ENCODE measurements at places on chromosomes 5 and 9.

DNA sequence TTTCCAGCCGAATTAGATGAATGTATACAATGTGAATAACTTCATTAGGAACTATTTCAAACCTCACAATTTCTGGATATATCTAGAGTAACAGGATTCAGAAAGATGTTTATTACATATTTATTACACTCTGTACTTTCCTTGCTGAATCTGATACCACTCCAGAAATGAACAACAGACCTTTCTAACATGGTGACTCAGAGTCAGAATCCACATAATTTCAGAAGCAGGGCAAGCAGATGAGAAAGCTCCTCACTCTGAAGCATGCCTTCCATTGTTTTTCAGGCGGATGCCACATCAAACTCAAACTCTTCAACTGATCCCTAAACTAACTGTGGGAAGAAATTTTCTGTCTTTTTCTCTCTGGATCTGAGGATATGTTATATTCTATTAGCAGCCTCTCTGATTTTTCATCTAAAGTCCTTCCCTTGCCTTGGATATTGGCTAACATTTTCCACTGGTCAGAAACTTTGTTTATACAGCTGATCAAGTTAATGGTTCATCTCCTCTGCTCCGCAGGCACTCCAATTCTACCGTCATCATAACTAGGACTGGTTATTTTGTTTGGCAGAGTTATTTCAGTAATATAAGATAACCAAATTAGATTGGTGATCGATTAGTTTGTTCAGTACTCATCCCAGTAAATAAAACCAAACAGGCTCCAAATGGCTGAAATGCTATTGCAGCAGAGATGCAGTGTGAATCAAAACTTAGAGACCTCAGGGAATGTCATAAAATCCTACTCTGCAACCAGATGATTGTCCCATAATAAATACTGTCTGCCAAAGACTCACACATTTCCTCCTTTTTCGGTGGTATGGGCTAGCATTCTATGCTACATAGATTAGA, 556.0 kb downstream of the EBF1 start:
- no peak for DNase-seq

DNA sequence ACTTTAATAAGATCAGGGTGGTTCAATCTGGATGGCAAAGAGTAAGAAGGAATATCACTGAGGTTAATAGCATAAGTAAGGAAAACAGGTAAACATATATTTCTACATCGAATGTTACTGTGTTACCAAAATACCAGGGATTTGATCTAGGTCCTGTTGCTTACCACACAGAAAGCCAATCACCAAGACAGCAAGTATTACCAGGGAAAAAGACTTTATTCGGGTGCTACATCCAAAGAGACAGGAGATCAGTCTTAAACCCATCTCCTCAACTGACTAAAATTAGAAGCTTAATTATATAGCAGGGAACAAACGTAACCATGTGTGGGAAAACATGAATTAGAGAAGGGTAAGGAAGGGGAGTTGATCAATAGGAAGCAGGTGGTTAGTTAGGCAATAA, 500.1 kb downstream of the EFNA5 start:
- no peak for DNase-seq

DNA sequence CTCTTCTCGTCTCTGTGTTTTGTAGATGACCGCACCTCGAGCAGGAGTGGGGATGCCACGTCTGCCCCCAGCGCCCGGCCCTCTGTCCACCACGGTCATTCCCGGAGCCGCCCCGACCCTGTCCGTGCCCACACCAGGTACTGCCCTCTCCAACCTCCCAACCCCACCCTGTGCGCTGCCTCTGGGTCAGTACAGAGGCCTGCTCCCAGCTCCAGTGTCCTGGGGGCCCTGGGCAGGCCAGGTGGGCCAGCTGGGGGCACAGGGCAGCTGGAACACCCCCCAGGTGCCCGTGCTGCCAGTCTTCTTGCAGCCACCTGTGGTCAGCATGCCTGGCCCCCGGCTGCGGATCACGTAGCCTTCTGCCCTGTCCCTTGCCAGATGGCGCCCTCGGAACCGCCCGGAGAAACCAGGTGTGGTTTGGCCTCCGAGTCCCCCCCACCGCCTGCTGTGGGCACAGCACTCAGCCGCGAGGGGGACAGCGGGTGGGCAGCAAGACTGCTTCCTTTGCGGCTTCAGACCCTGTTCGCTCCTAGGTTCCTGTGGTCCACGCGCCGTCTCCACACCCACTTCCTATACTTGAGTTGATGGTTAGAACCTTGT, 133.7 kb downstream of the WNK2 start:
- no peak for DNase-seq

DNA sequence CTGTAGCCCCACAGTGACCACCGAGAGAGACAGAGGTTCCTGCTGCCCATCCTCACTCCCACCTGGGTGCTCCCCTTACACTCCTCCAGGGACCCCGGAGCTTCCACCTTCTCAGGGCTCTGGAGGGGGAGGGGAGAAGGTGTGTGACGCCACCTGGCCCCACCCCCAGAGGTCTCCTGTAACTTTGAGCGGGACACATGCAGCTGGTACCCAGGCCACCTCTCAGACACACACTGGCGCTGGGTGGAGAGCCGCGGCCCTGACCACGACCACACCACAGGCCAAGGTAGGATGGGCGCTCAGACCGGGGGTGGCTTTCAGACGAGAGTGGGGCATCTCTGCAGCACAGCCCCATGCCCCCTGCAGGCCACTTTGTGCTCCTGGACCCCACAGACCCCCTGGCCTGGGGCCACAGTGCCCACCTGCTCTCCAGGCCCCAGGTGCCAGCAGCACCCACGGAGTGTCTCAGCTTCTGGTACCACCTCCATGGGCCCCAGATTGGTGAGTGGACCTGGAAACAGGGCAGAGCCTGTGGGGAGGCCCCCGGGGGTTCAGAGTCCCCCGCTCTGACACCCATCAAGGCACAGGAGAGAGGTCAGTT, 4.5 kb downstream of the MAMDC4 start:
- DNase-seq: no peak

DNA sequence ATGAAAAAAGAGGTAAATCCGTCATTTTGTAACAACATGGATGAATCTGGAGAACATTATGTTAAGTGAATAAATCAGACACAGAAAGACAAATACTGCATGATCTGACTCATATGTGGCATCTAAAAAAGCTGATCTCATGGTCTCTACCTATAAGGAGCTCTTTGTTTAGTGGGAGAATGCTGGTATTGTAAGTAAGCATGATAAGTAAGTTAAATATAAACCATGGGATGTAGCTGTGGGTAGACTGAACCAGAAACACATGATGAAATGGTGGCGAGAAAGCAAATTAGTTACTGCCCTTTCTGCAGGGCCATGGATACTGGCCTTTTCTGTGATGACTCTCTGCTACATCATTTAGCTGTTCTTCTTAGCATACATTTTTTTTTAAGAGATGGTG, 66.4 kb upstream of the RUSC2 start:
- no peak for DNase-seq

GRCh38 chr9:112104401-112104800, 70.7 kb downstream of the SUSD1 start:
- DNase-seq: peak; percentile 7

DNA sequence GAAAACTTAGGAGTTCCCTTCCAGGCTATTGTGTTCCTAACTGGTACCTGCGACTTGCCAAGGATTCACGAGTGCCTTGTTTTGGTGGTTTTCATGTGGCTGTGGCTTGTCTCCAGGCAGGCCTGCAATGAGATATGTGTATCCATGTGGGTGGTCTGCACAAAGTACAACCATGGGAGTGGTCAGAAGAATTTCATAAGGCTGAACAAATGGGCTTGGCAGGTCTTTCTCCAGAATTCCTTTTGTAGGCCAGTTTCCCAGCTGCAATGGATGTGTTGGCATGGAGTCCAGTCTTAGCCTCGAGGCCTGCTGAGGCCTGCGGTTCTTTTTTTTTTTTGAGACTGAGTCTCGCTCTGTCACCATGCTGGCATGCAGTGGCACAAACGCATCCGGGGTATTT, 28.8 kb upstream of the MELK start:
- DNase-seq: no peak

DNA sequence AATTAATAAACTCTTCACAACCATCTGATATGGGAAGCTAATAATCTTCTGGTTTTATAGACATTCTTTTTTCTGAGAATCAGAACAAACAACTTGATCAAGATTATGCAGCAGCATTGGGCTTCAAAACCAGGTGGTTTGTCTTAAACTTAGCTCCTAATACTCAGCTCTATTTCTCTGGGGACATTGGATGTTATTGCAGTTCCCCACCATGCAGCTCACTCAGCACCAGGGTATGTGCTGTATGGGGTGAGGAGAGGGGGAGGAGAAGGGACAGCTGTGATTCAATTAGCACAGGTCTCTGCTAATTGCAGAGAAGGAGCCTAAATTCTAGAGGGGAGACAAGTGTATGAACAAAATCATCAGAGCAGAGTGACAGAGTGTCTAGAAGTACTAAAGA, 210.7 kb upstream of the TNC start:
- DNase-seq: peak; percentile 54

DNA sequence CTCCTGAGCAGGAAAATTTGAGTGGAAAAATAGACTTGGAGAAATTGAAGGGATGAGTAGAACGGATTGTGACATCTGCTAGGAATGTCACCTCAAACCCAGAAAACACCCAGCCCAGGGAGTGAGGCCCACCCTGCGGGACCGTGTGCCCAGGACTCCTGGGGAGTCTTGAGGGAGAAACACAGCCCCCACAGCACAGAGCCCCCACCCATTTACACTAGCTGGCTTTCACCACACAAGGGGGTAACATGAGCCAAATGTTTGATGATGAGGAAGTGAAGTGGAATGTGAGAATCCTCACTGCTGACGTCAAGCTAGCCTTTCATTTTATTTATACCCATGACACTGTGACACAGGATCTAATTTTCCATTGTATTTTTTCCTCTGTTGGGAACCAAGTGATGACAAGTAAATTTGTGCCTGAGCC, 42.8 kb upstream of the PDE8B start:
- DNase-seq: peak; percentile 29

- DNase-seq: no peak
These were observed 13.4 kb upstream of the RNU6ATAC start for GRCh38 chr9:134177624-134178393.

DNA sequence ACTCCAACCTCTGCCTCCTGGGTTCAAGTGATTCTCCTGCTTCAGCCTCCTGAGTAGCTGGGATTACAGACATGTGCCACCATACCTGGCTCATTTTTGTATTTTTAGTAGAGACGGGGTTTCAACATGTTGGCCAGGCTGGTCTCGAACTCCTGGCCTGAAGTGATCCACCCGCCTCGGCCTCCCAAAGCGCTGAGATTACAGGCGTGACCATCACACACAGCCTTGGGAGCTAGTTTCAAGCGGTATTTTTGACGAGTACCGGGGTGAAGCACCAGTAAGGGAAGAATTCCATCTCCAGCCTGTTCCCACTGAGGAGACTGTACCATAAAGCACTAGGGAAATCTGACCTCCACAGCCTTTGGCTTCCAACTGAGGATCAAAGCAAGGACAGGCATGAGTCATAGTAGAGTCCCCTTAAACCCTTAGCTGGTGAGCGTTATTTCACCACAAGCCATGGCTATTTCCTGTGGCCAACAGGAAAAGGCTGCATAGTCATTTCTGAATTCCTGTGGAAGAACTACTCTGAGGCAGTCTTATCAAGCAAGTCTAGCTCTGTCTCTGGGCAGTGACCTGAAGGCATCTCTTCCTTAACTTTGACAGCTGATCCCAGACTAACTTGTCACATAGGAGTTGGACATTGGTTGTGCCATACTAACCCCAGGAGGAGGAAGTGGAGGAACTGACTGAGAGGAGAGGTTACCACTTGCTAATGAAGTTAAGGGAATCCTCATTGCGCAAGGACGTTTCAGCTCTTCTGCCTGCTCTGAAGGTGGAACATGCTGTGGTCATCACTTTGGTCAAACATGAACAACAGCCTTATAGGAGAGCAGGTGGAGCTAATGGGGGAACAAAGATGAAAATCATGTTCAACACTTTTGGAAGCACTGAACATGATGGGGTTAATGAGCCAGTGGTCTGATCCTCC, 85.8 kb upstream of the DMRT1 start:
- DNase-seq: no peak

GRCh38 chr5:91383956-91384300, 811 bp upstream of the ARRDC3 start:
- DNase-seq: peak; percentile 76

DNA sequence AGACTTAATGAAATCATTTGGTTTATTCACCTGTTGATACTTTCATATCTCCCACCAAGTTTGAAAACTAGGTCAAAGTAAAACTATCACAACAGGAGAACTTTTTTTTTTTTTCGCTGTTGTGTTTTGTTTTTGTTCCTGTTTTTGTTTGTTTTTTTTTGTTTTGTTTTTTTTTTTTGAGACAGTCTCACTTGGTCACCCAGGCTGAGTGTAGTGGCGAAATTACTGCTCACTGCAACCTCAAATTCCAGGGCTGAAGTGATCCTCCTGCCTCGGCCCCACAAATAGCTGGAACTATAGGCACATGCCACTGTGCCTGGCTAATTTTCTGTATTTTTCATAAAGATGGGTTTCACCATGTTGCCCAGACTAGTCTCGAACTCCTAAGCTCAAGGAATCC, 49.3 kb downstream of the MLLT3 start:
- no peak for DNase-seq

- no peak for DNase-seq
These were observed 80.7 kb downstream of the GLDC start for GRCh38 chr9:6564868-6565267.

DNA sequence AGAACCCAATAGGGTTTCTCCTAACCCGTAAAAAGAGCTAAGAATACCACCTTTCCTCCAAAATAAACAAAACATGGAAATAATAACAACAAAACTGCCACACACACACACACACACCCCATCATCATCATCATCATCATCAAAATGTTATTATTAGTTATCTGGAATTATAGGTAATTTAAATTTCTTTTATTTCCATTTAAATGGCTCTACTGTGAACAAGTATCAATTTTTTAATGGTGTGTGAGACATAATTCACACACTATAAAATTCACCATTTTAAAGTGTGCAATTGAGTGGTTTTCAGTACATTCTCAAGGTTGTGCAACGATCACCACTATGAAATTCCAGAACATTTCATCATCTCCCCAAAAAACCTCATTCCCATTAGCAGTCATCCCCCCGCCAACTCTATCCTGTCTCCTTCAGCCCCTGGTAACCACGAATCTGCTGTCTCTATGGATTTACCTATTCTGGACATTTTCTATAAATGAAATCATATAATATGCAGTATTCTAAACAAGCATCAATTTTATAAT, 172.7 kb downstream of the ROR2 start:
- DNase-seq: no peak
